NCI-H2081 treated with DMSO at 0.1 percent for 48 hours (cell line): ENCODE measurements at places on chromosomes 16 and 17.

DNA sequence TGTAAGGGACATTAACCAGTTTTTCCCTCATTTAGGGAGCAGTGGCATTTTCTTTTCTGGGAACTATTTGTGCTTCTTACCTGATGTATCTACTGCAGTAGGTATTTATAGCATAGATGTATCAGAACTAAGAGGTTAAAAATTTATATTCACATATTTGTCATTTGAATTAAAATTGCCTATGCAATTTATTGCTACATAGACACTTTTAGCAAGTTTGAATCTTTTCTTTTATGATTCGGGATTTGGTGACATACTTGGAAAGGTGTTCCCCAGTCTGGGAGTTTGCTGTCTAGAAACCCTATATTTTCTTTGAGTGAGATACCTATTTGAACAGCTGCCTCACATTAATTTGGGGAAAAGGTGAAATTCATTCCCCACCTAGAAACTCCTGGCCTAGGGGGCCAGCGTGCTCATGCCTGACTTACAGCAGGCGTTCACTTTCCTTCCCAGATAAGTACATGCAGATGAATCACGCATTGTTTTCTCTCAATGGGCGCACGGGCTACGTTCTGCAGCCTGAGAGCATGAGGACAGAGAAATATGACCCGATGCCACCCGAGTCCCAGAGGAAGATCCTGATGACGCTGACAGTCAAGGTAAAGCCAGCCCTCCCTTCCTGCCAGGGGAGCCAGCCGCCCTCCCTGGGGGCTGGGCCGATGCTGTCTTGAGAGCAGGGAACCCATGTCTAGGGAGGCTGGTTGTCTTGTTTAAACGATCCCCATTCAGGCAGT is 73.8 kb downstream of the SDR42E1 start:
- no peak for DNase-seq

DNA sequence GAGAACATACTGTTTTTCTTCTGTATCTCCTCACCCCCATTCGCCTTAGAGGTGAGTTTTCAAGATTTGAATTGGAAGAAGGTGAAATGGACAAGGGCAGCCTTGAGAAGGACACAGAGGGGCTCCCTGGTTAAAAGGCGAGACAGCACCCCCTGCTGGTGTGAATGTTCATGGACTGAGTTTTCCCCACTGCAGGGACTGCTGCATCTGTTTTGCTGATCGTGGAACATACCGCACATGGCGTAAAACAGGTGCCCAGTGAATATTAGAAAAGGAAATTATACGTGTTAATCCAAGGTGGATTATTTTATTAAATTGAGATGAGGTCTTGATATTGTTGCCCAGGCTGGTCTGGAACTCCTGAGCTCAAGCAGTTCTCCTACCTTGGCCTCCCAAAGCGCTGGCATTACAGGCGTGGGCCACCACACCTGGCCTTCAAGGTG is 54.5 kb downstream of the NDE1 start:
- DNase-seq: no peak

- DNase-seq: no peak
Observed at GRCh38 chr17:56948491-56948890, 12.4 kb downstream of the COIL start.

DNA sequence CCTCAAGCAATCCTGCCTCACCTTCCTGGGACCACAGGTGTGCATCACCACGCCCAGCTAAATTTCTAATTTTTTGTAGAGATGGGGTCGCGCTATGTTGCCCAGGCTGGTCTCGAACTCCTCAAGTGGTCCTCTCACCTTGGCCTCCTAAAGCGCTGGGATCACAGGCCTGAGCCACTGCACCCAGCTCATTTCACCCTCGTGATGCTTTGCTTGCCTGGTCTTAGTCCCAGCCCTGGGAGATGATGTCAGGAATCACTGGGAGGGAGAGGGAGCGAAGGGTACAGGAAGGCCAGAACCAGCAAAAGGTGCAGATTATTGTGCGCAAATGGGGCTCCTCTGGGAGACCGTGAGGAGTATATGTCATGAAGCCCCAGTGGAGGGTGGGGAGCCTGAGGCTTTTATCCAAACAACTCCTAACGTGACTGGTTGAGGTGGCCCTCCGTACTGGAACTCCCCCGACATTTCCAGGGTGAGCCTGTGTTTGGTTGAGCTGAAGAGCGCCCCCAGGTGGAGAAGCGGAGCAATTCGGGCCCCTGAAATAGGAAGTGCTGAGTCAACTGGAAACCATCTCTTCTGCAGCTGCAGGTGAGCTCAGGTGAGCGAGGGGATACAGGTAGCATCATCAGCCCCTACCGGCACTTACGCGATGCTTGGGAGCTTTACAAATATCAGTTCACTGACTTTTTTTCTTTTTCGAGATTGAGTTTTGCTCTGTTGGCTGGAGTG is 41.2 kb upstream of the HAPSTR1 start:
- DNase-seq: no peak

- DNase-seq: no peak
Observed at GRCh38 chr16:51638339-51639135, 487.5 kb upstream of the SALL1 start.

GRCh38 chr17:65936013-65936412 is 255.9 kb downstream of the CEP112 start:
- no peak for DNase-seq

GRCh38 chr17:36072431-36073121 is 8.5 kb downstream of the CCL18 start:
- DNase-seq: no peak

DNA sequence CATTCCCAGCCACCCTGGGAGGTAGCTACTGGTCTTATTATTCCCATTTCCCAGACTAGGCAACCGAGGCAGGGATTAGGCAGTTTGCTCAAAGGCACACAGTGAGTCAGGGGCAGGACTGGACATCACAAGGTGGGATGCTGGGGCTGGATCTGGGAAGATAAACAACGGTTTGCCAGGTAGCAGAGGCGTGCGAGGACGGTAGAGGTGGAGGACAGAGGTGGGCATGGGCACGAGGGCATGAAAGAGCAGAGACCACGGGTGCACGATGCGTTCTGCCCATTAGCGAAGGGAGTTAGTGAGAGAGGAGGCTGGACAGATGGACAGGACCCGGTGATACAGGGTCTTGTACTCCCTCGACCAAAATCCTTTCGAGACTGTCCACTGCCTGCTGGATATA is 148.0 kb downstream of the SDK2 start:
- DNase-seq: no peak

GRCh38 chr17:19384723-19385391 is 2.1 kb downstream of the MFAP4 start:
- no peak for DNase-seq

GRCh38 chr17:22512506-22512905 is 820.2 kb downstream of the KCNJ18 start:
- no peak for DNase-seq

DNA sequence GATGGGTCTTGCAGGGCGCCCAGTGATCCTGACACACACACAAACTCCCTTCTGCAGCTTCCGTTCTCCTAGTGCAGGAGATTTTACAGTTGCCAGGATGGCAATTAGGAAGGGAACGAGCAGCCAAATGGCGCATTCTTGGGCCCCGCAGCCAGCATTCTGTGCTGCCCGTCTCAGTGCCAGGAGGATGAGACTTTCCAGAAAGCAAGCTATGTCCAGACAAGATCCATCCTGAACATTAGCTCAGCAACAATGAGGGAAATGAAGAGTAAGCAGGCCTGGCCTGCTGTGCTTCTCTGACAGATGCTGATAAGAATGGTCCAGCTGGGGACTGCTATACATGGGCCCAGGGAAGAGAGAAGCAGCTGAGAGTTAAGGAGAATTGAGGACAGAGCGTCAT is 16.5 kb downstream of the SPPL2C start:
- no peak for DNase-seq

DNA sequence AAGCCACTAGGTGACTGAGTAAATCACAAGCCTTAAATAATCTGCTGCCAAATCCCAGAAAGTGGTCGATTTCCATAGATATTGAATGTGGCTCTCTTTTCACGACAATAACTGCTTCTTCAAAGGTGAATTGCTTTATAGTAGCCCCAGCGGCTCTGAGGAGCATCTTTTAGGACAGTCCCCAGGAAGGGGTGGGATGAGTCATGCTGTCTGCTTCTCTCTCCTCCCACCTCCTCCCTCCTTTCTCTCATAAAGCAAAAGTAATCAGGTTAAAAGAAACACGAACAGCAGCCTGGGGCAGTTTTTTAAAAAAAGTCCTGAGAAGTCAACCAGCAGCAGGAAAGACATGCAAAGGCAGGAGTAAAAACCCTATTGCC is 1.8 kb downstream of the KIAA0513 start:
- DNase-seq: no peak

- DNase-seq: no peak
Observed at GRCh38 chr16:67858500-67858899, 11.0 kb upstream of the CENPT start.

GRCh38 chr17:30155389-30155788 is 38.8 kb downstream of the NSRP1 start:
- no peak for DNase-seq

DNA sequence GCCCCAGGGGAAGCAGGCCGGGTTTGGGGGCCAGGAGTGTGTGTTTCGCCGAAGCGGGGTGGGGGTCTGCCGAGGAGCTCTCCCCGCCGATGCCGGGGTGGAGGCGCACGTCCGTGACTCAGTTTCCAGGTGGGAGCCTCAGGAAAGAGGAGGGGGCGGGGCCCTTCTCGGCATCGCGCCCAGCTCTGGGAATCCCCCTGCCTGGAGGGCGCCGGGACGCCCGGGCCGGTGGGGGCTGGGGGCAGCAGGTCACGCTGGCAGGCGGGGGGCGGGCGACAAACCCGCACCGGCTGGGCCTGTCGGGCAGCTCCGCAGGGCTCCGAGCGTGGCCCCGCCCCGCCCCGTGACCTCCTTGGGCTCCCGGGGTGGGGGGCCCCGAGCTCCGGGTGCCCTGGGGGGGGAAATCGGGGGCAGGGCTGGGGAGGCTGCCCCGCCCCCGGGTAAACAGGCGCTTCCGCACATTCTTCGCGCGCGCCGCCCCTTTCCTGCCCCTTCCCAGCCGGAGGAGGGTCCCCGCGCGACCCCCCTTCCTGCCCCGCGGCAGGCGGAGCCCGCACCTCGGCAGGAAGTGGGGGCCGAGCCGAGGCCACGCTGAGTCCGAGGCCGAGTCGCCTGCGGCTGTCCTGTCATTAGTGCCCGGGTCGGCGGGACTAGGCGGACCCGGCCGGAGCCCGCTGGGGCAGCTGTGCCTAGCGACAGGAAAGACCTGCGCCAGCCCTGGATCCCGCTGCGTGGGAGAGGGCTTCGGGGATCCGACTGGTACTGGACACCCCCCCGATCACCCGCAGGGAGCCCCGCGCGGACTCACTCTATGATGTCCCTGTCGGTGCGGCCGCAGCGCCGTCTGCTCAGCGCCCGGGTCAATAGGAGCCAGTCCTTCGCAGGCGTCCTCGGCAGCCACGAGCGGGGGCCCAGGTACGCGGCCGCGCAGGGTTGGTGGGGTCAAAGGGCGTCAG is 9.3 kb downstream of the RIPOR1 start:
- DNase-seq: no peak

DNA sequence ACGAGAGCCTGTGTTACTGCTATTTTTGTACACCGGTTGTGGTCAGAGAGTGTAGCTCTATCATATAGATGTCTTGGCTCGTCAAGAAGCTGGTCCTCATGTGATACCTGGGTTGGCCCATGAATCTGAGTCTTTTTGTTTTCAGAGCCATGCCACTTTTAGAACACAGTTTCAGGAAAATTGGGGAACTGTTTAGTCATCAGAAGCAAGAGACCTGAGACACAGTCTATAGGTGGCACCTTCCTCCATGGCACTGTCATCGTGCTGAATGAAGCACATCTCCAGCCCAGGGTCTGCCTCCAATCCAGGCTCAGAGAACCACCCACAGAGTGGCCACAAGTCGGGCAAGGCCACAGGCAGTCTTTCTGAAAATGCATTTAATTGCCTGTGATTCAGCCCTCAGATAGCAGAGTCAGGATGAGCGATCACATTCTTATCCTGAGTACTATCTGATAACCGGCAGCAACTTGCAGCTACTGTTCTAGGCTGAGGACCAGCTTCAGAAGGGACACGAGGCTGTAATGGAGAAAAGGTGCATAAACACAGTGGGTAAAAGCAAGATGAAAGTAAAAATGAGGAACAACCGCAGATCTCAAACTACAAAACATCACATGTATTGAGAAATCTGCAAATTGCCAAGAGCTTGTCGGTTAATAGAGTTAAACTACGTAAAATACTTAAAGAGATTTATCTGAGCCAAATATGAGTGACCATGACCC is 14.2 kb upstream of the HAPSTR1 start:
- DNase-seq: no peak

GRCh38 chr17:50429793-50430192 is 3.8 kb downstream of the ACSF2 start:
- DNase-seq: no peak

DNA sequence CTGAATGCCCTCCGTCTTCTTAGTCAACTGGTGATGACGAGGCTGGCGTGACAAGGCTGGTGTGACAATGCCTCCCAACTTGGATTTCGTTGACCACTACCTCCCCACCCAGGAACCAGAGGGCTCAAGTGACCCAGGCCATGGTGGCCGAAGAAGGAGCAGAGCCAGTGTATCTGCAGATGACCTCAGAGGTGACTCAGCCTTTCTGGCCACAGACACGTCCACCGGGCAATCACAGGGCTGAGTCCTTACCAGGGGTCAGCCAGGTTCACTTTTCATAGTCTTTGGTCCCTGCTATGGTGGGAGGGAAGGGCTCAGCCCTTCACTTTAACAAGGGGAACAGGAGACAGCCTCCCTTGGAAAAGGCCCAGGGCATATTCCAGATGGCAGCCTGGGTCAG is 116.3 kb downstream of the MAF start:
- DNase-seq: no peak

- no peak for DNase-seq
Observed at GRCh38 chr16:50539822-50540710, 8.1 kb upstream of the NKD1 start.

DNA sequence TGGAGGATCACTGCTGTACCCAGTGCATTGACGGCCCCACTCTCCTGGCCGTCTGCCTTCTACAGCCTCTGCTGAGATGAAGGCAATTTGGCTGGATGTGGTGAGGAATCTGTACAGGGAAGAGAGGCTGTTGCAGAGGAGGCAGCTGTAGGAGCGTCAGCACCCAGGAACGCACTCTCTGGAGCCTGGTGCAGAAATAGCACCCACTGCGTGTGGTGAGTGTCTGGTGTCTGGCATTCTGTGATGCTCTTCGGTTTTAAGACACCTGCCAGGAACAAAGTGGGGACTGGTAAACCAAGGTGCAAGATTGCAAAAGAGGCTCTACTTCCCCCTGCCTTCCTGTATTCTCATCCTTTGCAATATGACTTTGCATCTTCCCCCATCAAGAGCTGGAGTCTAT is 187.5 kb upstream of the SDK2 start:
- no peak for DNase-seq

GRCh38 chr17:64277831-64278562 is 14.9 kb upstream of the TEX2 start:
- DNase-seq: no peak

GRCh38 chr17:78315355-78316114 is 44.3 kb downstream of the SOCS3 start:
- peak; percentile 19 for DNase-seq
